ENCODE measurements at places on chromosomes 2 and 18.

DNA sequence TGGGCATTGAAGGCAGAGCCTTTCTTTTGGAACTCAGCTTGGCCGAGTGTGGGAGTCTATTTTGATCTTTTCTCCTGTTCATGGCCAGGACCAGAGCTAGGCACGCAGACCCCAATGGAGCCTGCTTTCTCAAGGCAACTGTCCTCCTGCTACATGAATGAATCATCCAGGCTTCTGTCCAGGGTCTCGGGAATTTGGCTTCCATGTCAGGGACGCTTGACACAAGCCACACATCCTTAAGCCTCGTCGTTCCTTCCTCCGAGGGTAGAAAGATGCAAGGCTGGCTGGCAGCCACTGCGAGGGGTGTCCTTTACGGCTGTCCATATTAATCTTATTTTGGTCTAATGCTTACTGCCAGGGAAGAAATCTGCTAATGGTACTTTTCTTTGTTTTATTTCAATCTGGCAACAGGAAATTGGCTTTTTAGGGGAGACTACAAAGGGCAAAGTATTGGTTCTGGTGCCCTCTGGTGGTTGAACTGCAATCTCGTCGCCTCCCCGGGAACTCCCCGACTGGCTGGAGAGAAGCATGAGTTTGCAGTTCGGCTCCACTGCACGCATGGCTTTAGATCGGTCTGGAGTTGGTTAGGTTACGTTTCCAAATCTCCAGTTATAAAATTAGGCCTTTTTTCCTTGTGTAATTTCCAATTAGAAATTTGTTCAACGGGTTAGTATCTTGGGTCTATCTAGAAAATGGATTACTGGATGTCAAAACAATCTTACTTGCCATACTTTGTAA, 135.2 kb downstream of the ALPK2 start:
- DNase-seq = peak; percentile 87

DNA sequence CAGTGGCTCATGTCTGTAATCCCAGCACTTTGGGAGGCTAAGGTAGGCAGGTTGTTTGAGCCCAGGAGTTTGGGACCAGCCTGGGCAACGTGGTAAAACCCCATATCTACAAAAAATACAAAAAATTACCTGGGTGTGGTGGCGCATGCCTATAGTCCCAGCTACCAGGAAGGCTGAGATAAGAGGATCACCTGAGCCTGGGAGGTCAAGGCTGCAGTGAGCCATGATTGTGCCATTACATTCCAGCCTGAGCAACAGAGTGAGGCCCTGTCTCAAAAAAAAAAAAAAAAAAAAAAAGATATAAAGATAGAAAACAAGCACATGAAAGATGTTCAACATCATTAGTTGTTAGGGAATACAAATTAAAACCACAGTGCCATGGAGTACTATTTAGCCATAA, 65.3 kb upstream of the UGP2 start:
- no peak for DNase-seq

- DNase-seq = peak; percentile 38
Observed at GRCh38 chr2:163641986-163642385, 93.8 kb downstream of the FIGN start.

- no peak for DNase-seq
Observed at GRCh38 chr2:31284107-31284506, 50.2 kb downstream of the EHD3 start.

DNA sequence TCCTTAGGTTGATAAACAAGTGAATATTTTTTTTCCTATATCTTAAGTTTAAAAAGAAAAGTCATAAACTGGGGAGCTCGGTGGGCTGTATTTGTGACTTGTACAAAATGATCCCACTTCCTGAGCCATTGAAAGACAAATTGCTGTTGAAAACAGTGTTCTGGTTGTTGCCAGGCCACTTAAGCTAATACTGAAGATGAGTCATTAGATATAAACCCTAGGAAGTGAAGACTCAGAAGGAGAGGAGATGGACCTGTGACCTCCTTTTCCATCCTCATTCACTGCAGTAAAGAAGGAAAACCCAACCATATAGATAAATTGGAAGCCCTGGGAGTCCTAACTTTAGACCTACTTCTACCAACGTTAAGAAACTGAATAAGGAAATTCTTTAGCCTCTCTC, 46.2 kb upstream of the SERPINE2 start:
- DNase-seq = no peak

- peak; percentile 69 for DNase-seq
Observed at GRCh38 chr2:88563129-88563528, 64.1 kb downstream of the EIF2AK3 start.

- no peak for DNase-seq
Observed at GRCh38 chr2:203675086-203675485, 31.4 kb upstream of the CD28 start.

- no peak for DNase-seq
Observed at GRCh38 chr18:31248783-31249521, 69.0 kb upstream of the DSG1 start.

DNA sequence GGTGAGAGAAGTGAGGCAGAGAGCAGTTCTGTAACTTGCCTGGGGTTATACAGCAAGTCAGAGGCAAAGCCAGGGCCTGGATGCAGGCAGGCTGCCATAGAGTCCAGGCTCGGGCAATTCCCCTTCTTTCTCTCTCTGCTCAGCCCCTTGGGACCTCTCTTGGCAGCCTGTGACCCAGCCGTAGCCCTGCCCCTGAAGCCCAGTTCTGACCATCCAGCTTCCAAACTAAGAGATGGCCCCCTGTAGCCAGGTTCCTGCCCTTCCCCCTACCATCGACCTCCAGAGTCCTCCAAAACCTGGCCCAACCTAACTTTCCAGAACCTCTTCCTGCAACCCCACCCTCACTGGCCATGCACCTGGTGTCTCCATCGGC, 201.2 kb downstream of the CTIF start:
- DNase-seq = no peak

DNA sequence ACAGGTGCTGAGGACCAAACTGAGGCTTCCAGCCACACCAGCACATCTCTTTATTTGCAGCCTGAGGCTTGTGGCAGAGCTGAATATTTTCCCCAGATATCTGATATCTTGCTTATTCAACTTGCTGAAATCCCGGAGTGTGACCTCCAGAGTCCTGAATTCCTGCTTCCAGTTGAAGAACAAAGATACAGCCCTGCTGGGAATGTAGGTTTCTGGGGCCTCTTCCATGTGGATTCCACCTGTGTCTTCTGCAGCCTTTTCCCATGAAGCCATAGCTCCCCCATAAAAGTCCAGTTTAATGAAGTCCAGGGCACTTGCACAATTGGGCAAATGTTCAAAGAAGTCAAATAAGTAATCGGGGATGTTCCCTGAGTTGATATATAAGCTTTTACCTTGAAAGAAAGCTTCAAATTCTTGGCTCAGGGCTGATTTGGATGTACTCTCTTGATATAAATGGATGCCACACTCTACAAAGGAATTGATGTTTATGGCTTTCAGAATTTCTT, 14.9 kb downstream of the NLRC4 start:
- DNase-seq = no peak

DNA sequence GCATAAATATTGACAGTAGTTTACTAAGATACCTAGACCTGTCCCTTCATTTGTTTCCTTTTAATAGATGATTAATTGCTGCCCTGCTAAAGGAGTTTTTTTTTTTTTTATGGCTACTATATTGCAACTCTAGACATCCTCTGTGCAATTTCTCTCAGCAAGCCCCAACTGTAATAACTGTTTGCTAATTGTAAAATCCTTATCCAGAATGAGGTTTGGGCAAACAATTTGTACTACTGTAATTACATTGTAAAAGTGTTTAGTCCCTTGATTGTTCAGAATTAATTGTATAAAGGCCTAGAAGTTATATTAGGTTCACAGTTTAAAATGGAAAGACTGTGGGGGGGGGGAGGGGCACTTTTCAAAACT, 3.7 kb upstream of the MEIS1 start:
- no peak for DNase-seq

DNA sequence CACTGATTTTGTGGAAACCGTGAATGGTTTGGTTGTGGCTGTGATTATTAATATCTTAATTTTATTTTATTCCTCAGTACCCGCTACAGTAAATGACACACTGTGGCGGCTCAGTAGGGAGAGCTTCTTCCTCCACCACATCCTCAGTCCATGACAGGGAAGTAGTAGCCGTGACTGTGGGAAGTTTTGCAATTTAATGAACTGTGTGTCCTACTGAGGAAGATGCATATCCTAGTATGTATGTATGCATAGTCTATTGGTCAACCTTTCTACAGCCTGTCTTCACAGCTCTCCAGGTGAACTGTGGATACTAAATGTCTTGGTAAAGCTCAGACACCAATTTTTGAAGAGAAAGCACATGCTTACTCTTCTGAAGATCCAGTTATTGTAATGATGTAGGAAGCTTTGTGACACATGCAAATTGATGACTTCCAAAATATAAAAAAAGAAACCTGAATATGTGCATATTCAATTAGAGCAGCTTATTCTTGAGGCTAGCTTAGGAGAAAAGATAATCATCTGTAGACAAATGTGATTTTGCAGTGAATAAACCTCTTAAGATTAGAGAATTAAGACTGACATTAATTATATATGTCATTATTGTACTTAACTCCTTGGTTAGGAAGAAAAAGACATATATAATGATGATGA, 384.3 kb upstream of the CNTNAP5 start:
- no peak for DNase-seq

DNA sequence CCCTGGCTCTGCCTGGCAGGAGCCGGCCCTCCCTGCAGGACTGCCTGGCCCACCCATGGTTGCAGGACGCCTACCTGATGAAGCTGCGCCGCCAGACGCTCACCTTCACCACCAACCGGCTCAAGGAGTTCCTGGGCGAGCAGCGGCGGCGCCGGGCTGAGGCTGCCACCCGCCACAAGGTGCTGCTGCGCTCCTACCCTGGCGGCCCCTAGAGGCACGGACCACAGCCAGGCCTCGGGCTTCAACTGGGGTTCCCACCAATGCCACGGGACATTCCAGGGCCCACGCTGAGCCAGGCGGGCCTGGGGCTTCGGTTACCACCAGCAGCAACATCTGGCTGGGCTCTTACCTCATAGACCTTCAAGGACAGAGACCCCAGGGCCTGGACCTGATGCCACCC, 6.1 kb upstream of the GMPPA start:
- DNase-seq = no peak

- DNase-seq = peak; percentile 33
Observed at GRCh38 chr2:95670167-95670566, 78.4 kb downstream of the TRIM43 start.

- no peak for DNase-seq
Observed at GRCh38 chr2:105387225-105387624, 11.6 kb downstream of the FHL2 start.

DNA sequence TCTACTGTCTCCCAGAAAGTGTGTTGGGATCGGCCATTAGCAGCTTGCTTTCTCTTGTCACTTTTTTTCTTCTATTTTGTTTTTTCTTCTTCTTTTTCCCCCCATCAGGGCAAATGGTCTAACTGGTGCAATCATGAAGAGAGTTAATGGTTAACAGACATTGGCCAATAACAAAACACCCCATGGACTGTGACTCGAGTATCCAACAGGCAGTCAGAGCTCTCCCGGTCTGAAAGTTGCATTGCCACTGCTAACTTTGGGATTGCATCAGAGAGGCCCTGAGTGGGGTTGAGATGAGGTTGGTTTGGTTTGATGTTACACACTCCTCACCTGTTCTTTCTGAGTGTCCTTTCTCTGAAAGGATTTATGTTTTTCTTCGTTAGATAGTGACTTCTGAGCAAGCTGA, 12.9 kb upstream of the SNORC start:
- no peak for DNase-seq

- no peak for DNase-seq
Observed at GRCh38 chr2:47785986-47786385, 3.0 kb downstream of the MSH6 start.

GRCh38 chr2:132876745-132877391, 206.9 kb upstream of the LYPD1 start:
- DNase-seq = no peak

DNA sequence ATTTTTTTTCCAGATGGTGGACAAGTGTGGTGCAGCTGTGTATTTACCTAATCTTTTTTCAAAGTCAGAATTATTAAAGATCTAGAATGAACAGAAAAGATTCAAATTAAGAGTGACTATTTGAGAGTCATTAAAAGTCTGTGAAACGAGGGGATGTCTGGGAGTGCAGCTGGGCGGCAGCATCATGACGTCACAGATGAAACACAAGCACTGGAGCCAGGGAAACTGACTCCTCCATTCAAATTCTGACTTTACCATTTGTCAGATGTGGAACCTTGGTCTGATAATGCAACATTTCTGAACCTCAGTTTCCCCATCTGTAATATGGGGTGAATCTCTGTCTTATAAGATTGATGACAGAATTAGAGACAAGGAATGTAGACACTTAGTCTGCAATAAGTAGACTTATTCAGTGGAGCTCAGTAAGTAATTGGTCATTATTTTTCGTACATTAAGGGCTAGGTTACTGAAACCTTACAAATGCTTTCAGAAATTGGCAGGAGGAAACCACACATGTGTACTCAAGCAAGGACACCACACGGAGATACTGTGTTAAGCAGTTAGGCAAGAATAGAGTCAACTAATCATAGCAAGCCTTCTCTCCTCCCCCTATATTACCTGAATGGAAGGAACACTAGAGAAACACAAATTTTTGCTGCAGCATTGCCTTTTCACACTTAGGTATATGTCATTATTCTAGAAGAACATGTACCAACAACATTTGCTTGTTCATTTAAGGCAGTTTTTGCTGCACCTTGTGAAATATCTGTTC, 27.8 kb upstream of the CXXC1 start:
- no peak for DNase-seq

- no peak for DNase-seq
Observed at GRCh38 chr2:166841152-166841551, 47.1 kb upstream of the XIRP2 start.

DNA sequence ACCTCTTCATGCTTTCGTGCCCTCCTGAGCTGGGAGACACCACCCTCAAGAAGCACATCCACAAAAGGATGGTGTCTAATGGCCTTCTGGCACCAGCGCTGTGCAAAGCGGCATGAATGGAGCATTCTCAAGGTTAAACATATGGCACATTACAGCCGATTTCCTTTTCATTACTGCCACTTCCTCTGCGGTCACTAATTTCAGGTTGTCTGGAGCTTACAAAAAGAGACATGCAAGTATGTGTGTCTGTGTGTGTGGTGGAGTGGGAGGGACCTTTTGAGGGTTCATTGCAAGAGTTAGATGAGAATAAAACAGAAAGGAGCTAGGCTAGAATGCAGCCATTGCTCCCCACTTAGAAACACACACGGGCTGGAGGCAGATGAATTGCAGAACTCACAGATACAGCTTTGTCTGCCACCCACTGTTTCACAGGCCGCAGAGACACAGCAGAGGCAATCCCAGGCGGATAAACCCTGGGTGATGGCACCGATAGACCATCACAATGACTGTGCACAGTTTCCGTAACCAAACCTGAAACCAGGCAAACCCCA, 76.0 kb downstream of the TGIF1 start:
- DNase-seq = no peak

GRCh38 chr2:214180071-214180470, 230.8 kb upstream of the VWC2L start:
- no peak for DNase-seq

Measured in fibroblast of pulmonary artery (primary cell).